ENCODE measurements at places on chromosomes 12 and 14.

GRCh38 chr12:25054076-25054782 lies 105.3 kb upstream of the BCAT1 start:
- no peak for DNase-seq

- no peak for DNase-seq
Observed at GRCh38 chr12:20696181-20696905, 1.2 kb downstream of the SLCO1C1 start.

DNA sequence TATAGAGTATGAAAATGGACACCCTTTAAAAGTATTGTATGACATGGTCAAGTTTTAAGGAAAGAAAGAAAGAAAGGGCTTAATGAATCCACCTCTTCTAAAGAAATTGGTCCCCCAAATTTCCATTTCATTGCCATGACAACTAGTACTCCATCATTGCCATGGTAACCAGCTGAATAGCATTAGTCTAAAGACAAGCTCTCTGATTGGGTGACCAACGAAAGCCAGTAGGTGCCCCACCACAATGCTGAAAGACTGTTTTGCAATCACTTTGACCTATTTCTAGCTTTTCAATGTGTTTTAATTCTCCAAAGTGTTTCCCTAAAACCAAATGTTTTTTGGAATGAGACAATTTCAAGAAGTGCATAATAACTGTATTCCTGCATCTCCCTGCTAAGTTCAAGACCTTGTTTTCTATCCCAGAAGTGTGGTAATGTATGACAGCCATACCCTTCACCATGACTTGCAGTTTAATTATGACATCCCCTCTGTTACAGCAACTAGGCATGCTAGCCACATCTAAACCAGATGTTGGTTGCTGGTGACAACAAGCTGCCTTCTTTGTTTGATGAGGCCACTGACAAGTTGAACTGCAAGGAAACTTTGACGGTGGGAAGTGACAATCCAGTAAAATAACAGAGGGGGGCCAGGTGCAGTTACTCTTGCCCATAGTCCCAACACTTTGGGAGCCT lies 46.7 kb downstream of the KICS2 start:
- DNase-seq = no peak

- DNase-seq = no peak
Observed at GRCh38 chr14:51939226-51939625, 50.1 kb upstream of the RTRAF start.

DNA sequence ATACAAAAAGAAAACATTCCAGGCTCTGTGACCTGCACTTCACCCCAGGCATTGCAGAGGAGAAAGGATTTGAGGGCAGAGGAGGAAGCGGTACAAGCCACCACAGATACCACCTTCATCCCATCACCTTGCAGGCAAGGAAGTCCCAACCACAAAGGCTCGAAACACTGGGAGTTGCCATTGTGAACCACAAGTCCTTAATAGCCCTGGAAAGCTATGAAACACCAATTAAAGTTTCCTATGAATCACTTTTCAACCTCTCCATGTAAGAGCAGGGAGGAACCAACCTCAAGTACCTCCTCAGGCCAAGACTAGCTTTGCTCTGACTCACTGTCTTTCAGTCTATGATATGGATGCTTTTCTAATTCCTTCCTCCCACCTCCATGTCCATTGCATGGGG lies 27.0 kb downstream of the MAP3K9 start:
- DNase-seq = peak; percentile 21

DNA sequence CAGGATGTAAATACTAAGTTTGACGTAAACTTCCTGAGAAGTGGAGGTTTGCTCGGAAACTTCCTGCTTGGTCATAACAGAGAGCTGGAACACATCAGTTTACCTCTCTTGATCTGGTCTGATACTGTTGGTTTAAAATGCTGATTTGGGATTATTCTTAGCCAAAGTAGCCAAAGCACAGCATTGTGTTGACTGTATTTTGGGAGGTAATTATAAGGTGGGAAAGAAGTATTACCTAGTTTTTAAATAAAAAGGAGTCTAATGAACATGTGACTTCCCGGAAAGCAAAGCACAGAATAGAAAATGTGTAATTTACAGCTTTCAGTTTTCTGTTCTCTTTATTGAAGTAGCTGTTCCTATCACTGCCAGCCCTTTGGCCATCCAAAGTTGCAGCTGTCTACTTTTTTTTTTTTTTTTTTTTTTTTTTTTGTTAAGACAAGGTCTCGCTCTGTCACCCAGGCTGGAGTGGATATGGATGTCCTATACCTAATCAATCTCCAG lies 52.2 kb upstream of the SRP54 start:
- DNase-seq = no peak

DNA sequence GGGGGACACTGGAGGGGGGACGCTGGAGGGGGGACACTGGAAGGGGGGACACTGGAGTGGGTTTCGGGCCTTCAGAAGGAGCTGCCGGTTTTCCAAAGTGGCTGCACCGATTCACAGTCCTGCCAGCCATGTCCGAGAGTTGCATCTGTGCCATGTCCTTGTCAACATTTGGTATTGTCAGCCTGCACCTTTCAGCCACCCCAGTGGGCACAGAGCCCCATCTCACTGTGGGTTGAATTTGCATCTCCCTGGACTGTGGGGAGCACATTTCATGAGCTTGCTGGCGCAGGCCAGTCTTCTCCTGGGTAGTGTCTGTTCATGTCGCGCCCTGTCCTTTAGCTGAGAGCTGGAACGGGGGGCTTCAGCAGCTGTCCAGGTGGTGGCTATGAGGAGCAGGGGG lies 72.7 kb downstream of the GALNT9 start:
- DNase-seq = no peak

DNA sequence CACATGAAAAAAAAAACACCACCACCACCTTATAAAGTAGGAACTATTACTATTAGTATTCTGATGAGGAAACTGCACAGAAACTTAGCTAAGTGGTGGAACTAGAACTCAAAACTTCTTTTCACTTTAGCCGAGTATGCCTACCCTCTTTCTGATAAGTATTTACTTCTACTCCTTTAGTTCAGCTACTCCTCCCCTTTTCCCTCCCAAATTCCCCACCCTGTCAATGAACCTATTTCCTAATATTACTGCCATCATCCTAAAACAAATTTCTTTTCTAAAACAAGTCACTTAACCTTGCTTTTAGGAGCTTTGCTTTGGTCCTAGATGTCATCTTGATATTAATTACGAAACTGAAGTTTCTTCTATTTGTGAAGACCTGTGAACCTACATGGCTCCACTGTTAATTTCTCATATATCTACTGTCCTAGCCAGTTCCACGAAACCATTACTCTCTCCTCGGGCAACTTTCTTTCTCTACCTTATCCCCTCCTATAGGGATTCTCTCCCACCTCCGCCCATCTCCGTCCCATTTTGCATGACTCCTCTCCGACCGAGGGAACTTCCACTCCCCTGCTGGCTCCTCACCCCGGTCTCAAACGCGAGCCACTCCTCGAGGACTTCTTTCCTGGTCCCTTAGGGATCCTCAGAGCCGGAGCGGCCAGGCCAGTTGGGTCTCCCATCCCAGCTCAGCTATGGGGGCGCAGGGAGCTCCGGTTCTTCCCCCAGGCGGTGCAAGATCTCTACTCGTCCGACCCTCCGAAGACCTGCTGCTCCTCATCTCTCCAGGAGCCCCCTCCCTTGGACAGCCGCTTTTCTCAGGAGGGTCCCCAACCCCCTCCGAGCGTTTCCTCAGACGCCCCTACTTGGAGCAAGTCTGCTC lies 1.1 kb downstream of the NUMB start:
- peak; percentile 33 for DNase-seq

- DNase-seq = no peak
Observed at GRCh38 chr14:23112359-23113178, 6.5 kb downstream of the CEBPE start.

- DNase-seq = no peak
Observed at GRCh38 chr12:29414368-29414767, 33.4 kb upstream of the ERGIC2 start.

GRCh38 chr14:37596790-37597472 lies 1.5 kb downstream of the TTC6 start:
- DNase-seq = no peak

DNA sequence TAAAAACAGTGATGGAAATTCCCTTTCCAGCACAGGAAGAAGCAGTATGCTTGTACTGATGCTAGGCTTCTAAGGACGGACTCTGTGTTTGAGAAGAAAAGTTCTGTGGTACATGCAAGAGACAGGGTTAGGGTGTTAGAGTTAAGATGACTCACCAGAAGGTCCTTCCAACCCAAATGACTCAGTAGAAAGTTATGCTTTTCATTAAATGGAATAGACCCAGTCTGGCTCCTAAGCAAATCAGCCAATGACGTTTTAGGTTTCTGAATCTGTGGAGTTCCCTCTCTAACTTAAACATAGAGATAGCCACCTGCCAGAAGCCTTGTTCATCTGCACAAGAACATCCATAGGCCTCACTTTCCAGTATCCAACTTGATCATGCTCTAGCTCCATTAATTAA lies 5.7 kb downstream of the PTHLH start:
- DNase-seq = no peak

GRCh38 chr14:37550511-37550910 lies 44.5 kb downstream of the FOXA1 start:
- no peak for DNase-seq

GRCh38 chr14:34165847-34166350 lies 215.0 kb upstream of the EGLN3 start:
- DNase-seq = no peak

DNA sequence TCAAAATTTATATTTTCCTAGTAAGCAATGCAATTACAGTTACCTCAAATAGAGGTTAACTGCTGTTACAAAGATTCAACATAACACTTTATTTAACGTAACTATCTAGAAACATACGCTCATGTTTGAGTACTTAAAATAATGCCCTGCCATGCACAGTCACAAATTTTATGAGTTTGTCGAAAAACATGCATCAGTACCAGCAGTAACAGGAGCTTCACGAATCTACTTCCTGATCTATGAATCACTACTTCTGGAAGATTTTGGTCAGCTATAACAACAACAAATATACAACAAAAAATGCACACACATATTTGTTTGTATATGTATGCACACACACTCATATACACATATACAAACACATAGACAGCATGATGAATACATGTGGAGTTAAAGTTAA lies 881.8 kb downstream of the FSCB start:
- no peak for DNase-seq

DNA sequence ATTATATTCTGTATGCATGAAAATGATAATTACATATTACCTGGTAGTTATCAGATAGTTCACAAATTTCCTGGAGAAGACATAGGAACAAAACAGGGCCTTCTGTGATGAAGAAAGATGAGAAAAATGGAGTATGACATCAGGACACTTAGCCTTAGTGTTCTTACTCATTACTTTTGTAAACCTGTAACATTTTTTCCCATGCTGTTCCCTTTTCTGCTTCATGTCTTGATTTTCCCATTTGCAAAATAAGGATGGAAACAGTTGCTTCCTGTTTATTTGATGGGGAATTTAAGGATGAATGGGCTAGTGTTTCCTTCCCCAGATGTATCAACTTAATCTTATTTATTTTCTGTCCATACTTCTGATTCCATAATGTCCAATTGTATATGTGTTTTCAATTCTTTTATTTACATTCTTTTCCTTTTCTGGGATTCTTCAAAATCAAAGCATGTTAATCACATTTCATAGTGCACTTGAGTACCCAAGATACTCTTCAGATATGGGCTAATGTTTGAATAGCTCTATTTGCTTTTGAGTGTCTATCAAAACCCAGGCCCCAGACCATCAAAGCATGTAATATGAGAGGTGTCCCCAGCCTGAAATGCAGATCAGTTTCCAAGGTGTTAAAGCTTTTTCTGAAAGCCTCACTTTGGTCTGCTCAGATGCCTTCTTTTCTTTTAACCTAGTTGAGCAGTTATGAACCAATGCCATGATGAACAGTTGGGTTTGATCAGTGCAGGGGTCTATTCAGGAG lies 260.5 kb downstream of the RAD51B start:
- DNase-seq = no peak

- DNase-seq = no peak
Observed at GRCh38 chr12:12247584-12247983, 19.3 kb downstream of the LRP6 start.

DNA sequence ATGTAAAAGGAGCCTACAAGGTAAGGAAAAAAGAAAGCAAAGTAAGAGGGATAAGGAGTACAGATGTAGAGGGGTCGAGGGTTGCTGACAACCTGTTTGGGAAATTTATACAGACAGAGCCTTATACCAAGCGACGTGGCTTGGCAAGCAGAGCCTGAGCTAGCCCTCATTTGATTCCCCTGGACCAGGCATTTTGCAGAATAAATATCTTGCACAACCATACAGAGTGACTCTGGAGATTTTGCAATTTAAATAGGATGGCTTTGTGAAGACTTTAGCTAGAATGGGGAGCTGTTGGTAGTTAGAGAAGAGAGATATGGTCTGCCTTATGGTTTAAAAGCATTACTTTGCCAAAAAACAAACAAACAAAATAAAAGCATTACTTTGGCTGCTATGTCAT lies 11.1 kb upstream of the ANO6 start:
- DNase-seq = no peak

GRCh38 chr12:99498756-99499155 lies 148.8 kb upstream of the GARIN6 start:
- DNase-seq = no peak

GRCh38 chr12:90543374-90543773 lies 411.6 kb downstream of the CCER1 start:
- no peak for DNase-seq

DNA sequence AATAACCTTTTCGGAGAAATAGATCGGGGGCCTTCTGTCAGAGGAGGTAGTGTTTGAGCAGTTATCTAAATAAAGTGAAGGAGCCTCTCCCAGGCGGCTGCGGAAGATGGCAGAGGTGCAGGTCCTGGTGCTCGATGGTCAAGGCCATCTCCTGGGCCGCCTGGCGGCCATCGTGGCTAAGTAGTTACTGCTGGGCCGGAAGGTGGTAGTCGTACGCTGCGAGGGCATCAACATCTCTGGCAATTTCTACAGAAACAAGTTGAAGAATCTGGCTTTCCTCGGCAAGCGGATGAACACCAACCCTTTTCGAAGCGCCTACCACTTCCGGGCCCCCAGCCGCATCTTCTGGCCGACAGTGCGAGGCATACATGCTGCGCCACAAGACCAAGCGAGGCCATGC lies 186.1 kb downstream of the KTN1 start:
- DNase-seq = no peak

DNA sequence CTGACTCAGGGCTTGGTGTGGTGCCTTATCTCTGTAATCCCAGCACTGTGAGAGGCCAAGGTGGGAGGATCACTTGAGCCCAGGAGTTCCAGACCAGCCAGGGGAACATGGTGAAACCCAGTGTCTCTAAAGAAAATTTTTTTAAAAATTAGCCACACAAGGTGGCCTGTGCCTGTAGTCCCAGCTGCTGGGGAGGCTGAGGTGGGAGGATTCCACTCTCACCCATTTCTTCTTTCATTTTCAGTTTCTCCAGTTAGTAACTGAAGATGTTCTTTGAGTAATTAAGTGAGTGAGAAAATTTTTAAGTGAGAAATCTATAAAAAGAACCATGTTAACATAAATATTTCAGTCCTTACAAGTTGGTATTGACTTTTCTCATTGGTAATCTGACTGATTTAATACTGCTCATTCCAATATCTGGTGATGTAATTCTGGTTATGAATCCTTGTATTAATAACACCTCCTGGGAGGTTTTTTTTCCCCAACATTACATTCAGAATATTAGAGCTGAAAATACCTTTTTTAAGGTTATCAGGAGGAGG lies 6.1 kb downstream of the METTL3 start:
- no peak for DNase-seq
